Frontal cortex (tissue), 4 donors: ENCODE measurements at places on chromosomes 4 and X. TPM values are rescaled to one million over a fixed set of nuclear protein-coding genes. Genes with fewer than 3 reads are reported as not detected.
A peak's percentile ranks its signal among the peaks of the same experiment; 100 is the strongest.

GRCh38 chr4:1192091-1192492, 19.7 kb upstream of the SPON2 start:
- DNase-seq: peak; percentile 86

GRCh38 chrX:153778181-153778580, 2.7 kb upstream of the SRPK3 start:
- DNase-seq: no peak

GRCh38 chr4:7302781-7303404, 110.6 kb downstream of the SORCS2 start:
- no peak for DNase-seq

GRCh38 chrX:68659385-68659784, 11.9 kb downstream of the STARD8 start:
- no peak for DNase-seq

- DNase-seq: no peak
Measured at GRCh38 chrX:39508300-39508692, 589.5 kb downstream of the BCOR start.

DNA sequence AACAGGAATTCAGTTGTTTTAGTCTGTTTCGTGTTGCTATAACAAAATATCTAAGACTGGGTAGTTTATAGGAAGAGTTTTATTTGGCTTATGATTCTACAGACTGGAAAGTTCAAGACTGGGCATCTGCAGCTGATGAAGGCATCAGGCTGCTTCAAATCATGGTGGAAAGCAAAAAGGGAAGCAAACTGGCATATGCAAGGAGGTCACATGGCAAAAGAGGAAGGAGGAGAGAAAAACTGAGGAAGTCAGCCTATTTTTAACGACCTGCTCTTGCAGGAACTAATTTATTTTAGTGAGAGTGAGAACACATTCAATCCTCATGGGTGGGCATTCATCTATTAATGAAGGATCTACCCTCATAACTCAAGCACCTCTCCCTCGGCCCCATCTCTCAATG, 363.1 kb upstream of the HS3ST1 start:
- no peak for DNase-seq

DNA sequence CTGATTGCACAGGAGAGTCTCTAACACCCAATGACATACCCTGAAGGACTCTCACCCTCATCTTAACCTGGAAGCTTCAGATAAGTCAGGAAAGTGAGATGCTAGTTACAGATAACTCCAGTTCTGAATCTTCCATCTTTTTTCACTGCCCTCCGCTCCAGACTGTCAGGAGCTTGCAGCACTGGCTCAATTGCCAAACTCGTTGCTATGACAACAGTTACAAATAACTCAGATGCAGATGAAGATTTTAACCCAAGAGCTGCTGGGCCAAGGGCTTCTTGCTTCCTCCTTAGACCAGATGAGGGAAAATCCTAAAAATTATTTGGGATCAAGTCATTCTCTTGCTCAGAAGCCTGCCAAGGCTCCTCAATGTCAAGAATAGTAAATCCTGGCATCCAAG, 109.1 kb upstream of the HUWE1 start:
- peak; percentile 5 for DNase-seq

GRCh38 chr4:153398713-153399112, 54.2 kb downstream of the MND1 start:
- no peak for DNase-seq

GRCh38 chr4:140607852-140608251, 39.1 kb upstream of the UCP1 start:
- DNase-seq: no peak

DNA sequence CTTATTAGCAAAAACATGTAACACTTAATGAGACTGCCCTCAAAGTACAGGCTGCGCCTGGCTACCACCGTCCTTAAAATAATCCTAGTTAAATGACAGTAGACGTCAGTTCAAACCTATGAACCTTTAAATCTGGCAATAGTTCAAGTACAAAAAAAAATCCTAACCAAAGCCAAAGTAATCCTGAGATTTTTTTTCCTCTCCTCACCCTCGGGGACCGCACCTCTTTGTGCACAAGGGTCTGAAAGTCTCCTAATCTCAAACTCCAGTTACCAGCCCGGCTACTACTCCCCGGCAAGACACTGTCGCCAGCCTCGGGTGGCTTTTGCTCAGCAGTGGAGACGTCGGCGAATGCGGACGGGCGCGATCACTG, 439 bp downstream of the SEC31A start:
- DNase-seq: peak; percentile 10

DNA sequence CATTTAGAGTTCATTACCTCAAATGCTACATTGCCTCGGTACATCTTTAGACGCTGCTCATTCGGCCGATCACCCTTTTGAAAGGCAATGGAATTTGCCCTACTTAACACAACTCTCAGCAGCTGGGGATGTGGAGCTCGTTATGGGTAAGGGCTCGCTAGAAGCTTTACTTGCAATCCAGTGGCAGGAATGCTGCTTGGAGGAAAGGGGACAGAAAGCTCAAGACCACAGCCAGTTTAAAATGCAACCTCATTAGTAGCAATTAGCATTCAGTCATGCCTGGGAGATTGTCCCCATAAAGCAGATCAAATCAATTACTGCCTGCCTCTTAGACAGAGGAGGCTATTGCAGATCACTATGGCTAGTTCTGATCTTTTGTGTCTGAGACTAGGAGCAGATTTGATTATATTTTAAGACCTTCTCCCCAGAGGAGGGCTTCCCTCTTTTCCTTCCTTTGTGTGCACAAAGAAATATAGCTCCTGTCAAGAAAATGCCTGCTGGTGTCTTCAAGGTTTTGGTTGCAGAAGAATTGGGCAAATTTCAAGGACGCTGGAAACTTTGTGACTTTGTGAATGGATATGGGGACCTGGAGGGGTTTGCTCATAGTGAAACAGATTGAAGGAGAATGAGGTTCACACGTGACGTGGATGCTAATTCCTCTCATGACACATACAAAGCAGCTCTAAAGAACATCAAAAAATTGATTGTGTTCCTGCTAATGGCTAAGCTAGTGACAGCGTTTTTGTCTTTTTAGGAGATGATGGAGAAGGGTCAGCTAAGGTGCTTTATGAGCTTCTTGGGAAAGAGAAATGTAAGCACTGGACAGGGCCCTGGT, 237.5 kb upstream of the GLRA2 start:
- no peak for DNase-seq

PNMA6F gene
- total RNA-seq: 0.82 TPM

CITED1 gene
- total RNA-seq: 7.3 TPM

BTK gene
- 0.41 TPM for total RNA-seq

XAGE1A gene
- not detected for total RNA-seq

FAAH2 gene
- 3.3 TPM for total RNA-seq

NEXMIF gene
- 51.4 TPM for total RNA-seq
